Activated CD8-positive, alpha-beta T cell treated with anti-CD3 and anti-CD28 coated beads, Interleukin-2, amount 10 ng/mL, durations not matched to agents 7 days and 5 days (primary cell): ENCODE measurements at places on chromosomes 2 and 18.

DNA sequence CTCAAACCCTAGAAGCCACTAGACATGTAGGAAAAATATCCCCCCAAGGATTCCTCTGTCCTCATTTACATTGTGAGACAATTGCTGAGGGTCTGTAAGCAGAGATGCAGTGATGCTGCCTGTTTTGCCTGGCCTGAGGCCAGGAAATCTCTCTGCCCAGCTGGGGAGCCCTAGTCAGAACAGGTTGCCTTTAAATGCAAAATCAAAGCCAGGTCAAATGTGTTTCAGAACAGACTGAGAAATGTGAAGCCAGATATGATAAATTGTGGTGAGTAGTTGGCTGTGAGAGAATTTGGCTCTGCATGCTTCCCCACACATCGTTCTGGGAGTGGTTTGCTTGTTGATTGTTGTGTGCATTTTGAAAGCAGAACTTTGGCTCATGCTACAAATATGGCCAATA lies 38.4 kb upstream of the NXPH2 start:
- no peak for DNase-seq
- no peak overlapping the region for H3K4me3 ChIP-seq
- H3K4me1 ChIP-seq = no peaks in the 10 kb centered on the region
- H3K36me3 ChIP-seq = no peaks in the 10 kb centered on the region
- no peak overlapping the region for H3K27ac ChIP-seq

DNA sequence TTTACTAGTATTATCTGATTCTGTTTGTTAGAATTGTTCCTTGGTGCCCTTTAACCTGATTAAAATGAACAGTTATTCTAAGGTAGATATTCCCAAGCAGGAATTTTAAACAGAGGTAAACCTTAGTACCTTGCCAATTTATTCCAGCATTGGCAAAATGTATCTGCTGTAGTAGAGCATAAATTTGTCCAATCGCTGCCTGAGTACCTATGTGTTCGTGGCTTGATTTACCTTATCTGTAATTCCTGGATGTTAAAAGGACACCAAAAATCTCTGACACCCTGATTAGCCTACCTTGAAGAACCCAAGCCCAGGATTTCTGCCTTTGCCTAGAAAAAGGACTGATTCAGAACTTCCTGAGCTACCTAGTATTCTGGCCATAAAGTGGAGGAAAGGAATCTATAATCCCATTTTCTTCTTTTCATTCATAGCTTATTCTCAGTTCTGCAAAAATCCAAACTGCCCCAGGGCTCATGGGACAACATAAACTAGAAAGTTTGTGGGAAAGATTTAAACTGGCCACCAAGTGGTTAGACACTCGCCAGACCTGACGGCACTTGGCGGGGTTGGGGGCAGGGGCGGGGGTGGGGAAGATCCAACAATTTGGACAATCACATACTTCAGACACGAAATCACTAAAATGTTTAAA lies 16.2 kb upstream of the ZCCHC2 start:
- peaks cover 43% of the 10 kb centered on the region for H3K36me3 ChIP-seq
- DNase-seq = no peak

- no peaks in the 10 kb centered on the region for H3K4me1 ChIP-seq
- H3K27ac ChIP-seq = no peak overlapping the region
- DNase-seq = no peak
- no peaks in the 10 kb centered on the region for H3K27me3 ChIP-seq
These were observed 71.0 kb downstream of the CWC22 start for GRCh38 chr2:179936141-179936540.

DNA sequence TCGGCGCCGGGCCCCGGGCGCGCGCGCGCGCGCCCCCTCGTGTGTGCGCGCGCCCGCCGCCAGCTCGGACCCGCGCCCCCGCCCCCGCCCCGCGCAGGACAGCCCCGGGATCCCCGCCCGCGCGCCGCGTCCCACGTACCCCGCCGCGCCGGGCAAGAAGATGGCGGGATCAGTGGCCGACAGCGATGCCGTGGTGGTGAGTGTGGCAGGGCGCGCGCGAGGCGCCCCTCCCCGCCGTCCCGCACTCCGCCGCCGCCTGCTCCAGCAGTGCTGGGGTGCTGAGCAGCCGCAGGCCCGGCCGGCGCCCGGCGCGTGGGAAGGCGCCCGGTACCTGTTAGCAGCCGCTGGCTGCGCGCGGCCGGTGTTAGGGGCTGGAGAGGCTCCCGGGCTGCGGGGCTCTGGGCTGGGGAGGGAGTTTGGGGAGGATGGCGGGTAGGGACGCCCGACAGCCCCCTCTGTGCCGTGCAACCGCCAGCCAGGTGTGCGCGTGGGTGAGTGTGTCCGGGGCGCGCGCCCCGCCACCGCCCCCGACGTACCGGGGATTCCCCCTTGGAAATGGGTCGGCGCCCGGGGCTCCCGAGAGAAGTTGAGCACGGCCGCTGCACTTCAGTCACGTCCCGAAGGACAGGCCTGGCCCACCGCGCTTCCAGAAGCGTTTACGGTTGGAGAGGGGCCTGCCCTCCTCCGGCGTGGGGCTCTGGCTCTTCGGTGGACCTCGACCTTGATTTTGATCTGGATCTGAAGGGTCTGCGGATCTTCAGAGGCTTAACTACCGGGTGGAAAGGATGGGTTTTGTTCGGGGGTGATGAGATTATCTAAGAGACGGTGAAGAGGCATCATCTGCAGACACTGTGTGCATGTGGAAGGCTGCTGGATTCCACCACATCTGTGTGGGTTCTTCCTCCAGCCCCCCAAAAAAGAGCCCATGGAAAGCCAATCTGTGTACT lies 697 bp downstream of the LGALSL start:
- peak; percentile 48 for DNase-seq
- H3K4me3 ChIP-seq = peak overlapping the region; percentile 64
- no peaks in the 10 kb centered on the region for H3K36me3 ChIP-seq
- peaks cover 12% of the 10 kb centered on the region for H3K4me1 ChIP-seq
- no peak overlapping the region for H3K27ac ChIP-seq
- peaks cover 20% of the 10 kb centered on the region for H3K27me3 ChIP-seq

DNA sequence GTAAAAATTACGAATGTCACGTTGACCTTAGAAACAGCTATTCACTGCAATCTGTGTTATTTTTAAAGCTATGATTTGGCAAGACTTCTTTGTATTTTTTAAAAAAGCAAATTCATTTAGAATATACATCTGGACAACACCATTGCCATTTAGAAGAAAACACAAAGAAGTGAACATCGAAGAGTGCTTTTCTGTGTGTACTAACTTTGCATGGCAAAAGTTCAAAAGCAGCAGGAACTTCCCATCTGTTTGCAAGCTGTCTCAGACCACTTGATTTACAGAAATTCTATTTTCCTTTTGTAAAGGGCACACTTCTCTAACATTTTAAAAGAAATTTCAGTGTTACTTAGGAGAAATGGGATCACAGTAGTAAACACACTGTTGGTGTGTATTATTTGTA lies 145.9 kb downstream of the CALCRL start:
- no peaks in the 10 kb centered on the region for H3K4me1 ChIP-seq
- no peaks in the 10 kb centered on the region for H3K36me3 ChIP-seq
- no peaks in the 10 kb centered on the region for H3K27me3 ChIP-seq
- no peak overlapping the region for H3K4me3 ChIP-seq
- no peak overlapping the region for H3K27ac ChIP-seq

- peaks cover 24% of the 10 kb centered on the region for H3K36me3 ChIP-seq
- peaks cover 88% of the 10 kb centered on the region for H3K4me1 ChIP-seq
- peak overlapping the region; percentile 95 for H3K27ac ChIP-seq
- no peak overlapping the region for H3K4me3 ChIP-seq
These were observed 60.2 kb downstream of the CXCR4 start for GRCh38 chr2:136057802-136058140.

DNA sequence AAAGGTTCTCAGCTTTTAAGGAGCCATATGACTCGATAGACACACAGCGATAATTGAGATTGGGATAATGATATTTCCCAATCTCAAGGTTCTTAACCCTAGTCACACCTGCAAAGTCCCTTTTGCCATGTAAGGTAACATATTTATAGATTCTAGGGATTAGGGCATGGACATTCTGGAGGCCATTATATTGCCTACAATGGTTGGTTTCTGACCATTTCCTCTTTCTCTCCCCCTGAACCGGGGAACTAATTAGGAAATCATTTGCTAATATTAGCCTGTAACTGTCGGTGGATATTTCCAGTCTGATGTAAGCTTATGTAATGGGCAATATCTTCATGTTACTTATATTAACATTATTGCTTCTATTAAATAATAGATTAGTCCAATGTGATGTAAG lies 40.8 kb upstream of the ARHGAP15 start:
- no peak overlapping the region for H3K27ac ChIP-seq
- no peak overlapping the region for H3K4me3 ChIP-seq
- no peak for DNase-seq
- no peaks in the 10 kb centered on the region for H3K36me3 ChIP-seq
- no peaks in the 10 kb centered on the region for H3K27me3 ChIP-seq
- peaks cover 20% of the 10 kb centered on the region for H3K4me1 ChIP-seq

DNA sequence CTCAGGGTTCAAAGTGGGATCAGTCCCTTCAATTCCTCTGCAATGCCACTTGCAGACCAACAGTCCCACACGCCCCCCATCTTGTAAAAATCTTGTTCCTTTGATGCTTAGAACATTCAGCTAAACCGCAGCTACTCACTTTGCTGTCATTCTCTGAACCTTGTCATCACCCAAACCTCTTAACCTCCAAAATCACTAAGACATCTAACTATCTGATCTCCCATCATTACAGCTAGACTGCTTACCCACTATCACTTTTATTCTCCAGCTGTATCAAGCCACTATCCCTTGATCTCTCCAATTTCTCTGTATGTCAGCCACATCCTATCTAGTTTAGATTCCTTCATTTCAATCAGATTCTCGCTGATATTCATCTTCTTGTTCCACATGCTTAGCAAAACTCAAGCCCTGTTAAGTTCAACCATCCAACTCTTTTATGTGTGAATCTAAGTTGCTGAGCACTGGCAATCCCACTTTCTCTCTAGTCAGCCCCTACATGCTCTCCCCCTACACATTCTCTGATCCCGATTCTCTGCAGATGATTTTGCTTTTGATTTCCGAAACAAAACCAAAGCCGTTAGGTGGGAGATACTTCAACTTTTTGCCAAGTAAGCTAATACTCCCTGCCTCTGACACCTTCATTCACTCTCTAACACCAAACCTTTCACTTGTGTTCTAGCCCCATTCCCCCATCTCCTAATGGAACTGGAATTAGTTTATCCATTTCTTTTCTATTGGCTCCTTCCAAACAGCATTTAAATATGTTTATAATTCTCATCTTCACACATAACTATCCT lies 4.6 kb downstream of the GTF3C2 start:
- H3K27me3 ChIP-seq = no peaks in the 10 kb centered on the region
- H3K27ac ChIP-seq = peak overlapping the region; percentile 70
- no peak overlapping the region for H3K4me3 ChIP-seq
- peaks cover 17% of the 10 kb centered on the region for H3K36me3 ChIP-seq
- DNase-seq = peak; percentile 38
- H3K4me1 ChIP-seq = peaks cover 41% of the 10 kb centered on the region

DNA sequence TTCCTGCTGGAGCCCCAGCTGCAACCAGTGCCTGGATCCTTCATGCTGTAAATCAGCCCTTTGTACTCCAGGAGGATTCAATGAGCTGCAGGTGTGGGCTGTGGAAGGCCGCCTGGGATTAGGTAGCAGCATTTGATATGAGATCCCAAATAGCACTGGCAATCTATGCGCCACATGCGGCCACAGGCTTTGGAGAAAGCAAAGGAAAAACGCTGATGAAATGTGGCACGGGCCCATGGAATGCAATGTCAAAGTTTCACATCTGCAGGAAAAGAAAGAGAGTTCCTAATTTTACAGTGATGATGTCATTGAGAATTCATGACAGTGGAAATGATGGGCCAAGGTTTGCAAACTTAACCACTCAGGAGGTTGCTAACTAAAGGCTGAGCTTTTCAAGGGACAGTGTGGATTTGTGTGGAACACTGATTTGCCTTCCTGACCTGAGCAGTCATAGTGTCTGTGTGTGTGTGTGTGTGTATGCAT lies 216.4 kb upstream of the OSR1 start:
- no peak overlapping the region for H3K4me3 ChIP-seq
- DNase-seq = no peak
- H3K27me3 ChIP-seq = peaks cover 2% of the 10 kb centered on the region
